ENCODE measurements at places on chromosomes 11 and 22.
A peak's percentile ranks its signal among the peaks of the same experiment; 100 is the strongest.

GRCh38 chr11:72278905-72279304 lies 34.9 kb upstream of the PHOX2A start:
- peak; percentile 24 for DNase-seq

DNA sequence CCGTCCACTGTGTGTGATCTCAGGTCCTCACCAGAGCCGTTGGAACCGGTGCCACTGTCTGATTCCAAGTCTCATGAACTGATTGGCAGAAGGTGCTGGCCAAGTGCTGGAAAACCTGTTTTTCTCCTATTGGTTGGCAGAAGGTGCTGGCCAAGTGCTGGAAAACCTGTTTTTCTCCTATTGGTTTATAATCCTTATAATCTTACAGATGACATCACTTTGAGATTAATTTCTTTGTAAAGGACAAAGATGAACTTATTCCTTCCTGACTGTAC lies 1106.3 kb downstream of the BRD1 start:
- no peak for DNase-seq

DNA sequence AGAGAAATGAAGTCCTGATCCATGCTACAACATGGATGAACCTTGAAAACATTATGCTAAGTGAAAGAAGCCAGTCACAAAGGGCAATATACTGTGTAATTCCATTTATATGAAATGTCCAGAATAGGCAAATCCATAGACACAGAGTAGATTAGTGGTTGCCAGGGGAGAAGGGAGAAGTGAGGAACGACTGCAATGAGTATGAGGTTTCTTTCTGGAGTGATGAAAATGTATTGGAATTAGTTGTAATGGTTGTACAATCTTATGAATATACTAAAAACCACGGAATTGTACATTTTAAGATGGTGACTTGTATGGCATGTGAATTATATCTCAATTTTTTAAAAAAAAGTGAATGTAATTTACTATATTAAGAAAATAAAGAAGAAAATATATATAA lies 83.1 kb upstream of the GDPD4 start:
- DNase-seq: no peak

- no peak for DNase-seq
Measured at GRCh38 chr11:65882120-65883057, 2.8 kb downstream of the CTSW start.

DNA sequence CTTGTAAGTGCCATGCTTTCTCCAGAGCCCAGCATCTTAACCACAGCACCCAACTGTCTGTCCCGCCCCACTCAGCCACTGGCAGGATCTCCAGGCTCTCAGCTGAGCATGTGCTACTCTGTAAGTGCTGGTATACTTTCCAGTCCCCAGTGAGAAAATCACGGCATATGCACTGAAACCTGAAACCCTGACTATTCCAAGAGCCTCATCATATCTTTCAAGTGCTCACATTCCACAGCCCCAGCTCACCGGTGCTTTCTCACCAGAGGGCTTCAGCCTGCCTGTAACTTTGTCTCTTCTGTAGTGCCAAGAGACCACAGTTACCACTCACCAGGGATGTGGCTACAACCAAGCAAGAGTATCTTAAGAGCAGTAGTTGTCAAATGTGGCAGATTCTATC lies 24.4 kb upstream of the PAMR1 start:
- DNase-seq: peak; percentile 93

- no peak for DNase-seq
Measured at GRCh38 chr22:49141761-49142160, 685.9 kb downstream of the BRD1 start.

GRCh38 chr22:29581799-29582198 lies 886 bp upstream of the NIPSNAP1 start:
- DNase-seq: no peak
